ENCODE measurements at places on chromosomes 2 and 18. TPM values are rescaled to one million over a fixed set of nuclear protein-coding genes. Genes with fewer than 3 reads are reported as not detected.
A peak's percentile ranks its signal among the peaks of the same experiment; 100 is the strongest.

The ANKRD62 gene
- total RNA-seq: not detected

The SPOPL gene
- 10.7 TPM for total RNA-seq

The ANKAR gene
- 6.7 TPM for total RNA-seq

The LAMA1 gene
- 0.06 TPM for total RNA-seq

The PROM2 gene
- 0.54 TPM for total RNA-seq

The GBX2 gene
- total RNA-seq: not detected

The TMEM17 gene
- 0.67 TPM for total RNA-seq

DNA sequence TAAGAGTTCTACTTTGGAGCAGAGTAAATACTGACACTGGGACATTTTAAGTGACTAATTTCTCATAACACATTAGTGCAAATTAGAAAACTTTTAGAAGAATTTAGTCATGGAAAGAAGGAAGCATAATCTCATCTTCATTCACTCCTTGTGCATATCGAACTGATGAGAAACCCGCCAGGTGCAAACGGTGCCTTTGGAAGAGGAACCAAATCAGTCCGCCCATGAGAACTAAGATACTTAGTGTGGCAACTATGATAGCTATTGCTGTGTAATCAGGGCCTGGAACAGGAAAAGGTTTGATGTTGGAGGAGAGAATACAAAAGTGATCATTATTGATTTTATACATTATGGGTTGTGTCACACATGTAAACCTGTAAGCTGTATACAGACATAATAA, 6.9 kb upstream of the CD302 start:
- no peak overlapping the region for H3K4me3 ChIP-seq
- H3K36me3 ChIP-seq: no peaks in the 10 kb centered on the region
- DNase-seq: no peak
- H3K27ac ChIP-seq: no peak overlapping the region
- H3K27me3 ChIP-seq: no peaks in the 10 kb centered on the region

DNA sequence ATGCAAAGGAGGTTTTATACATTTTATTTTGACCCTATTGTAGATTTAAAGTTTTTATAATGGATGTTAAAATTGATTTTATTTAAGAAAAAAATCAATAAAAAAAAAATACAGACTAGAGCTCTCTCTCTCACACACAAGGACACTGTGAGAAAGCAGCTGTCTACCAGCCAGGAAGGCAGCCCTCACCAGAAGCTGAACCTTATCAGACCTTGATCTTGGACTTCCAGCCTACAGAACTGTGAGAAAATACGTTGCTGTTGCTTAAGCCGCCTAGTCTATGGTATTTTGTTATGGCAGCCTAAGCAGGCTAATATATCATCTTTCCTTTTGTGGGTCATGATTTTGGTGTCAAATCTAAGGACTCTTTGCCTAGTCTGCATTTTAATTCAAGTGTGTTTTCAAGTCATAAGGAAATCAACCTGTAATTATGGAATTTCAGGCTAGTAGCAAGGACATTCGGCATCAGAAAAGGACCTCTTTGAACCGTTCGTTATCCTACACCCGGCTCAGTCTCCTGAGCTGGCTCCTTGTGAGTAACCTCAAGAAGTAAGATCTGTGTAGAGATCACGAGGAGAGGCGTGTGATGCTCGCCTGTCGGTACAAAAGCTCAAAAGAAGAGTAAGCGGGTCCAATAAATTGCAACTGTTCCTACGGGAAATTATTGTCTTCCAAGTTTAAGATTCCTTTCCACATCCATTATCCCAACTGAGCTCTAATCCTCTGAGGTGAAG, 98.2 kb downstream of the PDCL3 start:
- H3K27me3 ChIP-seq: no peaks in the 10 kb centered on the region
- H3K27ac ChIP-seq: no peak overlapping the region
- no peak overlapping the region for H3K4me3 ChIP-seq

DNA sequence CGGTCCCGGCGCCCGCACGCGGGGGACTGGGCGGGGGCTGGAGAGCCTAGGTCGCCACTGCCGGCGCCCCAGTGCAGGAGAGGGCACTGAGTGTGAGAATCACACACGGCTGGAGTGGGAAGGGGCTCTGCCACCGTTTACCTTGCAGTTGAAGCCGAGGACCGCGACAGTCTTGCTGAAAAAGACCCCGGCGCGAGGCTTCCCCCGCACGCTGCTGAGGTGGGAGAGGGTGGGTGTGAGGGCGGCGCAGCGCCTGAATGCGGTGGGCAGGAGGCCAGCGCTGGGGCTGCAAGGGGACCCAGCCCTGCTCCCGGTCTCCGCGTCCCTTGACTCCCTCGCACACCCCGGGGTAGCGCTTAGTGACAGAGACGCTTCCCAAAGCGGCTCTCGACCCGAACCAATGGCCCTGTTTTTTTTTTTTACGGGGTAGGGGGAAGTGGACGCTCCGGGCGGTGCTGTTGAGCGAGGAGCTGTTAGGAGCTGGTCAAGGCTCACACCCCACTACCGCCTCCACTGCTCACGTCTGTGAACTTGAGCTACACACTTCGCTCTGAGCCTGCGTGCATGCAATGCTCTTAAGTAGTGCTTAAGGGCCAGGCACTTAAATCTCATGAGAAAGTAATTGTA, 794 bp downstream of the NOTO start:
- peaks cover 3% of the 10 kb centered on the region for H3K4me1 ChIP-seq
- H3K27me3 ChIP-seq: peaks cover 82% of the 10 kb centered on the region
- H3K27ac ChIP-seq: no peak overlapping the region
- H3K4me3 ChIP-seq: peak overlapping the region; percentile 50

GRCh38 chr18:63820694-63821093, 45.5 kb downstream of the SERPINB7 start:
- H3K27me3 ChIP-seq: no peaks in the 10 kb centered on the region
- H3K4me3 ChIP-seq: no peak overlapping the region
- no peak for DNase-seq

GRCh38 chr2:84832772-84833461, 48.0 kb downstream of the TRABD2A start:
- DNase-seq: no peak
- no peaks in the 10 kb centered on the region for H3K36me3 ChIP-seq
- H3K4me1 ChIP-seq: no peaks in the 10 kb centered on the region
- no peak overlapping the region for H3K27ac ChIP-seq
- H3K4me3 ChIP-seq: no peak overlapping the region

GRCh38 chr18:73059280-73059679, 191.5 kb upstream of the NETO1 start:
- no peak overlapping the region for H3K4me3 ChIP-seq
- no peak for DNase-seq
- H3K27me3 ChIP-seq: no peaks in the 10 kb centered on the region
- no peak overlapping the region for H3K27ac ChIP-seq
- no peaks in the 10 kb centered on the region for H3K36me3 ChIP-seq
- no peaks in the 10 kb centered on the region for H3K4me1 ChIP-seq

DNA sequence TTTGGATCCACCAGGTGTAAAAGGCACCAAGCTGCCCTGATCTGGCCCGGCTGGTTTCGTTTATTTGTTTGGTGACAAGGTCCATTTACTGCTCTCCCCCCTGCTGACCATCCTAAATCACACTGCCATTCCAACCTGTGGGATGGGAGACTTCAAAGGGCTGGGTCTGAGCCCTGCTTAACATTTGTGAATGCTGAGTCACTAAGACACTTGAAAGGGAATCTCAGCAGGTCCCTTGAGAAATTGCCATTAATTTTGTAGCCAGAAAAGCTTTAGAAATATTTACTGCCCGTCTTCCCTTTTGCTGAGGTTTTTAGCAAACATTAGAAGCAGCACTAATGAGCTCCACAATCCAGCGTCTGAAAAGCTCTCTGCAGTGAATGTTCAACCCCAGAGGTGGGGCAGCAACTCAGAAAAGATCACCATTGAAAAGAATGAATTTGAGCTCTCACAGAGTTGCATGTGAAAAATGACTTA, 133.8 kb downstream of the ARL4C start:
- no peaks in the 10 kb centered on the region for H3K4me1 ChIP-seq
- no peak for DNase-seq
- no peaks in the 10 kb centered on the region for H3K27me3 ChIP-seq
- H3K4me3 ChIP-seq: no peak overlapping the region
- no peaks in the 10 kb centered on the region for H3K36me3 ChIP-seq
- H3K27ac ChIP-seq: no peak overlapping the region

GRCh38 chr2:607172-607571, 70.0 kb downstream of the TMEM18 start:
- no peak overlapping the region for H3K27ac ChIP-seq
- no peaks in the 10 kb centered on the region for H3K4me1 ChIP-seq
- no peaks in the 10 kb centered on the region for H3K36me3 ChIP-seq
- no peaks in the 10 kb centered on the region for H3K27me3 ChIP-seq
- no peak for DNase-seq

DNA sequence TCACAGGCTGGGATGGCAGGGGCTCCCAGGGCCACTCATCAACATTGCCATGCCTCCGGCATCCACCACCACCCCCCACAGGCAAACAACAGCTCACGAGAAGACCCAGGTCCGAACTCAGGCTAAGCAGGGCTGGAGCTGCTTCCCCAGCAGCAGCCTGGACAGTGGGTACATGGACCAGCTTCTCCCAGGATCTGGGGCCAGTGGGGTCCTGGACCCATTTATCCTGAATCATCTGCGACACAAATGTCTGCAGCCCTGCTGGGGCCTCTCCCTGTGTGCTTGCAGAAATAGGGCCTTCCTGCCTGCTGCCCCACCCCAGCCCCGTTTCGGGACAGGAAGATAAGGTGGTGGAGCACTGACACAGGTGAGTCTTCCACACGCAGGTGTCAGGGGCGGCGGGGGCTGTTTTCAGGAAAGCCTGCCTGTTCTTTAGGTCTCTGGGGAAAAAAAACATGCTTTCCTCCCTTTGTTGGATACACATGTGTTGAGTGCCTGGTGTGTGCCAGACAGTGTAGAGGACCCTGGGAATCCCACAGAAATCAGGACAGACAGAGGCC, 4.5 kb downstream of the PRLH start:
- H3K4me3 ChIP-seq: no peak overlapping the region
- no peaks in the 10 kb centered on the region for H3K36me3 ChIP-seq
- H3K4me1 ChIP-seq: peaks cover 3% of the 10 kb centered on the region
- H3K27ac ChIP-seq: no peak overlapping the region
- H3K27me3 ChIP-seq: no peaks in the 10 kb centered on the region

- DNase-seq: no peak
Measured at GRCh38 chr18:57029761-57030160, 117.1 kb upstream of the BOD1L2 start.

- peak overlapping the region; percentile 78 for H3K27ac ChIP-seq
- no peak overlapping the region for H3K4me3 ChIP-seq
- DNase-seq: no peak
- H3K27me3 ChIP-seq: no peaks in the 10 kb centered on the region
- peaks cover 77% of the 10 kb centered on the region for H3K4me1 ChIP-seq
Measured at GRCh38 chr2:119231975-119232665, 8.5 kb downstream of the STEAP3 start.

DNA sequence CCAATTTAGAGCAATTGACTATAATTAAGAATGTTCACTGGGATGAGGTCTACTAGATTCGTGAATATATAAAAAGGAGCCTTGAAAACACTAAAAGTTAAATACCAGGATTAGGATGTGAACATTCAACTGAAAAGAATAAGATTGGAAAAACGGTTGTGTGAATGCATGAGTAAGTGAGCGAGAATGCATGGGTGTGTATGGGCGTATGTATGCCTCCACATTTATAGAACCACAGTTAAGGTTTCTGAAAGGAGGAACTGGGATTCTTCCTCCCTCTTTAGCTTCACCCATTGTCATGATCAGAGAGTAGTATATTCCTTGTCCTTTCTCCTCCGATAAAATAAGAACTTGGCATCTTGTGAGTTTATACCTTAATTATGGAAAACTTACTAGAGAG, 151.1 kb upstream of the UBE2E3 start:
- H3K27ac ChIP-seq: no peak overlapping the region
- H3K4me1 ChIP-seq: no peaks in the 10 kb centered on the region
- no peaks in the 10 kb centered on the region for H3K27me3 ChIP-seq

DNA sequence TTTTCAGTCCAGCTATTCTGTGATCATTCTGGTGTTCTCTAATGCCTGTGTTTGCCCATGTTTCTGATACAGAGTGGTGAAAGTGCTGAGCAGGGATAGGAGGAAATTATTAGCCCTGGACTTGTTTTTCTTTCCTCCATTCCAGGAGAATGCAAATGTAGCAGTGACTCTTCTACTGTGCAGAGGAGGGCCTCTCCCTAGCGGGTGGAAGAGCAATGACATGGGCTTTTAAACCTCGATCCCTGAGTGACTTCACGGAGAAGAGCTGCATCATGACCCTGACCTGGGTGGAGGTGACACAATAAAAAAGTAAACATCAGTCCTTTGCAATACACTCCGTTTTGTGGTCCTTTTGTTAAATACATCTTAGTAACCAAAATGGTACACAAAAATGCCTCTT, 68.0 kb upstream of the NETO1 start:
- H3K27ac ChIP-seq: no peak overlapping the region
- DNase-seq: no peak
- no peaks in the 10 kb centered on the region for H3K27me3 ChIP-seq

GRCh38 chr18:43587538-43588153, 310.4 kb upstream of the SYT4 start:
- H3K27ac ChIP-seq: no peak overlapping the region
- no peaks in the 10 kb centered on the region for H3K27me3 ChIP-seq
- H3K4me1 ChIP-seq: no peaks in the 10 kb centered on the region
- H3K36me3 ChIP-seq: no peaks in the 10 kb centered on the region

DNA sequence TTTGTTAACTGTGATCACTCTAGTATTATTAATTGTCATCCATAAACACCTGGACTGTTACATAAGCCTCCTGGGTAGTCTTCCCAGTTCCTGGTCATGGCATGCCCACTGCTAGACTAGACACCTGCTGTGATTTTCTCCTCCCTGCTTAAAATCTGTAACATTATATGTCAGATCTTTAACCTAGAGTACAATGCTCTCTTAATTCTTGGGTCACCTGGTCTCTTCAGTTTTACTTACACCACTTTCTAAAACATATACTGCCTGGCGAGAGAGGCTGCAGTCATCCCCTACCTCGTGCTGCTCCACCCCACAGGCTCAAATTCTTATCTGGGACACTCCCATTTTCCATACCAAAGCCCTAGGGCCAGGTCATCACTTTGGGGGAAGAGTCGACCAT, 161.3 kb downstream of the CDH2 start:
- H3K36me3 ChIP-seq: no peaks in the 10 kb centered on the region
- no peak overlapping the region for H3K4me3 ChIP-seq
- no peak overlapping the region for H3K27ac ChIP-seq
- no peak for DNase-seq

DNA sequence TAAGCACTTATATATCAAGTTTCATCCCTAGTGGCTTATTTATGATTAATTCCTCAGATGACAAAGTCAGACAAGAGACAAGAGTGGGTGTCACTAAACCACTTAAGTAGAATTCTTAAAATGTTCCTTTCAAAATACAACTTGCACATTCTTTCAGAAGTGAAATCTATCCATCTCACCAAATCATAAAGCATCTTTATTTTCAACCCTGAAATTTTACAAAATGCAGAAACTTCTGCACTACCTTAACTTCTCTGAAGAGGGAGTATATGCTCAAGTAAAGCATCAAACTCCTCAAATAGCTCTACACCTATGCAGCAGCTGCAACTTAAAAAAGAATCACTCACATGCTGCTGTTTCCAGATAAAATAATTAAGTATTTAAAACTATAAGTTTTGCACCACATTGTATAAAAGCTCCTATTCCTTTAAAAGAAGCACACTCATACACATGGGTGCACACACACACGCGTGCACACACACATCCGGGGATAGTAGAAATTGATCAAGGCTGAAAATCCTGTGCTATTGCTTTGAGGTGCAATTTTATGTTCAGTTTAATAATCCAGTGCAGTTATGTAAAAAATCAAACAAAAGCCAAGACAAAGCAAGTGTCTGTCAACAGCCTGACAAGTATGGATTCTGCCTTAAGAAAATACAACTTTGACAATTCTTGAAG, 244.5 kb downstream of the TCF4 start:
- no peak overlapping the region for H3K27ac ChIP-seq
- DNase-seq: no peak
- peaks cover 43% of the 10 kb centered on the region for H3K4me1 ChIP-seq
- no peaks in the 10 kb centered on the region for H3K36me3 ChIP-seq
- no peak overlapping the region for H3K4me3 ChIP-seq
- no peaks in the 10 kb centered on the region for H3K27me3 ChIP-seq
